ENCODE measurements at places on chromosomes 16 and 17.

GRCh38 chr16:86566966-86567700, 504 bp downstream of the FOXC2 start:
- DNase-seq = no peak

- DNase-seq = no peak
Observed at GRCh38 chr17:70078549-70078948, 3.5 kb downstream of the KCNJ16 start.

- no peak for DNase-seq
Observed at GRCh38 chr16:85915125-85915845, 16.3 kb downstream of the IRF8 start.

- no peak for DNase-seq
Observed at GRCh38 chr17:63193827-63194226, 227.8 kb downstream of the TANC2 start.

DNA sequence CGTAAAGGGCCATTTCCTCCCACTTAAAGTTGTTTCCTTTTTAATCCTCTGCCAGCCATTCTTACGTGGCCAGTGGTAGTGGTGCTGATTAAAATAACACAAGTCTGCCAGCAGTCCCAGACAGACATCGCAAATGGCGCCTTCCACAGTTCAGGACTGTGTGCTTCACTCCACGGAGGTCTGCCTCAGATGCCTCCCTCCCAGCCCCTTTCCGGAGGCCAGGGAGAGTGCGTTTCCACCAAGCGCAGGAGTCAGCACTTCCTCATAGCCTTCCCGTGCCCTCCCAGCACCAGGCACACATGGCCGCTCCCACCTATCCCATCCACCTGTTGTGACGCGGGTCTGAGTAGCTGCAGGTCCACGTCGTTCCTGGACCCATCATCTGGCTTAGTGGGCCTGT, 205.6 kb downstream of the RPTOR start:
- no peak for DNase-seq

GRCh38 chr17:71793518-71793917, 327.3 kb upstream of the SOX9 start:
- no peak for DNase-seq

- no peak for DNase-seq
Observed at GRCh38 chr17:36463916-36464764, 22.3 kb upstream of the ZNHIT3 start.

DNA sequence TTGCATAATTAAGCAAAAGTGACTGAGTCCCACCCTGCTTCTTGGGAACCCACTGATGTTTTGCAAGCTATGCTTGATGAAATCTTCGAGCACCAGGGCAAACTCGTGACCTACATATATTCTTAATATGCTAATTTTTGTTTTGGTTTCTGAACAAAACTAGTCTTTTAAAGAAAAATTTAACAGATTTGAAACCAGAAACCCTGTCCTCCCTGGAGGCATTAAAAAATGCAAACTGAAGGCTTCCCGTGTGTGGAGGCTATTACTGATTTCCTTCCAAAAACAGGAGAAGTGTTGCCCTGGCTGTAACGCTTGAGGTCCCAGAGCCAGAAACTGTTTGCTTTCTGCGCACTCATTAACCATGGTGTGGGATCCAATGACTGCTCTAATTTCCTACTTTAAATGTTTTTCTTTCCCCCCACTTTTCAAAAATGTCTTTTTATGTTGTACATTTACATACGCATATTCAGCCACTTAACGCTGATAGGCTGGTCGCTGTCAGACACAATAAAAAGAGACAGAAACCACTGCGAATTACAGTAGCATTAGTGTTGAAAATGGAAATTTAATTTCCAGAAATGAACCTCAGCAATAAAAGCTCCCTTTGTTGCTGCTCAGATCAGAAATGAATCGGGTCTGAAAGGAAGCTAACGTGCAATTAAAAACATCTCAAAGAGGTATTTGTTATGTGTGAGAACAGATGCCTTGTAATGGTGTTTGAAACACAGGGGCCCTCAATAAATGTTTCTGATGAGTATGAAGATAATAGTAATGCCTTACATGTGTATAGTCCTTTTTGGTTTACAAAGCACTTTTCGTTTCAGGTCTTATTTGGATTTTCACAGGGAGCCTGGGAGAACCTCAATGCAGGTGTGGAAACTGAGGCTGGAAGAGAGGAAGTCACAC, 39.9 kb upstream of the IRX6 start:
- DNase-seq = no peak

GRCh38 chr17:80068301-80069222, 32.1 kb downstream of the CCDC40 start:
- no peak for DNase-seq

DNA sequence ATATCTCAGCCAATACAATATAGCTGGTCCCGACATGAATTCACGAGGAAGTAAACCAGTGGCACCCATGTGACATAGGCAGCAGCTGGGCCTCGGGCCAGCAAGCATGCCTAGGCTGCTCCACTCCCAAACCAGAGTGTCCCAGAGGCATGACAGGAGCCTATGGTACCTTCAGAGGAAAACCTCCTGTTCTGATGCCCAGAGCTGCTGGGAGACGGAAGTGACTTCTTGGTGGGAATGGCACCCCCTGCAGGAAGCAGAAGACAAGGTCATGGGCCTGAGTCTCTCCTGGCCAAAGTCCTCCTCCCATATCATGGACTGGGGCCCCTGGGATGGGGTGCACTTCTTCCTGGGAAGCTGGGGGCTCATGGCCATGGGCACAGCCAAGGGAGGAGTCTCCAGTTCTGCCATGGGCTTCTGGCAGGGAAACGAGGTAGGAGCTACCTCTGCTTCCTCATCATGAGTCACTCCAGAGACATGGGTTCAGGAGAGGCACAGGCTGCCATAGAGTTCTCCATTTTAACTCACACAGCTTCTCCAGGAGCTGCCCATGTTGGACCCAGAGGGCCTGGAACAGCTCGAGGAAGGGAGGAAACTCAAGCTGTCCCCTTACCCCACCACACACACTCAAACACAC, 13.4 kb downstream of the FBF1 start:
- DNase-seq = no peak

- DNase-seq = no peak
Observed at GRCh38 chr17:82257473-82257872, 16.0 kb downstream of the CSNK1D start.

DNA sequence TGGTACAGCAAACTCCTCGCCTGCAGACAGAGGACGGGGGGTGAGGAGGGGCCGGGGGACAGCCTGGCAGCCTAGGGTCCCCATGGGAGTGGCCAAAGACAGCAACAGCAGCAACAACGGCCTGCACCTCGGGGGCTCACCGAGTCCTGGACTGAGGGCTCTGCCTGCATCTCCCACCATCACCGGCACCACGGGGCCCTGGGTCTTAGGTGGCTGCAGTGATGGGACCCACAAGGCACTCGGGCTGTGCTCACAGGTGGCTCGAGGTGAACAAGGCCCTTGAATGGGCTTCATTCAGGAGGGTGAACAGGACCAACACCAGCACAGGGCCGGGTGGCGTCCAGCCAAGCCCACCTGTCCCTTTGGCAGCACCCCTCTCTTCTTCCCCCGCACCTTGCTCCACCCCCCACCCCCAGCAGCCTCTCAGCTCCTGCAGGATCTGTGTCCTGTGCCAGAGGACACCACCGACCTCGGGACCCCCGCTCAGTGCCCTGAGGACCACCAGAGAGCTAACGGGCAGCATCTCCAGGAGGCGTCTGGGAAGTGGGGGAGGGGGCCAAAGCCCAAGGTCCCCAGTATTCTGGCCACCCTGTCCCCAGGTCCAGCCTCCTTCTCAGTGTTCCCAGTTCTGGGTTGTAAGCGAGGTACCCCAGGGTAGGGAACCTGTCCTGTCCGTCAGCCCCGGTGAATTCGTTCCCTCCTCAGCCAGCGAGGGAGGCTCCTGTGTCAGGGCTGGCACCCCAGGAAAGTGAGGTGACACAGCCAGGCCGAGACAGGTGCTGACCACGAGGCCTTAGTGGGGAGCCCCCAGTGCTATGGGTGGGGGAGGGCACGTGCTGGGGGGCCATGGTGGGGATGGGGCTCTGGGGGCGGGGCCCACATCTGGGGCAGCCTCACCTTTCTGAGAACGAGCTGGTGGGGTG, 94.3 kb downstream of the TBC1D16 start:
- no peak for DNase-seq

- no peak for DNase-seq
Observed at GRCh38 chr16:85238233-85238647, 126.0 kb upstream of the CIBAR2 start.

- DNase-seq = no peak
Observed at GRCh38 chr16:30367349-30368009, 2.8 kb downstream of the TBC1D10B start.

DNA sequence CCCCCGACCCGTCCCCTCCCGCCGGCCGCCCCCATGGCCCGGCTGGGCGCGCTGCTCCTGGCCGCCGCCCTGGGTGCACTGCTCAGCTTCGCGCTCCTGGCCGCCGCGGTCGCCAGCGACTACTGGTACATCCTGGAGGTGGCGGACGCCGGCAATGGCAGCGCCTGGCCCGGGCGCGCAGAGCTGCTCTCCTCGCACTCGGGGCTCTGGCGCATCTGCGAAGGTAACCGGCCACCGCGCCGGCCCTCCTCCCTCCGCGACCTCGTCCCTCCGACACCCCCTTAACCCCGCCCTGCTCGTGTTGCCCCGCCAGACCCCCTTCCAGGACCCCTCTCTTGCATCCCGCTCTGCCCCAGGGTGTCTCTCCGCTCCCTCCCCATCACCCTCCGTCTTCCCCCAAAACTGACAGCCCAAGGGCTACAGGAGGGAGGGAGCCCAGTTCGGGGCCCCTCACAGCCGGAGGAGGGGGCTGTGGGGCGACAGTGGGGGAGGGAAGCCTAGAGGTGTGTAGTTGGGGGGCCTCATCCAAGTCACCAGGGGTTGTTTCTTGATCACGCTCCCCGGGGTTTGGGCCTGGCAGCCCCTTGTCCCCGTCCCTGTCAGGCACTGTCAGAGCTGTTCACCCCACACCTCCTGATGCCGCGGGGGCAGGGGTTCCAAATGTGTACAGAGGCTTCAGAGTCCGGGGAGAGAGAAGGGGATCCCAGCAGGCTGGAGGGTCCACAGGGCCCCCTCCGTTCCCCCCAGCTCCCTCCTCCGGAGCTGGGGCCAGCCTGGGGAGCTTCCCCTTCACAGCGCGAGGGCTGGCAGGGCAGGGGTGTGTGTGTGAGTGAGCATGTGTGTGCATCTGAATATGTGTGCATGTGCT, 794 bp downstream of the TMEM235 start:
- DNase-seq = no peak

DNA sequence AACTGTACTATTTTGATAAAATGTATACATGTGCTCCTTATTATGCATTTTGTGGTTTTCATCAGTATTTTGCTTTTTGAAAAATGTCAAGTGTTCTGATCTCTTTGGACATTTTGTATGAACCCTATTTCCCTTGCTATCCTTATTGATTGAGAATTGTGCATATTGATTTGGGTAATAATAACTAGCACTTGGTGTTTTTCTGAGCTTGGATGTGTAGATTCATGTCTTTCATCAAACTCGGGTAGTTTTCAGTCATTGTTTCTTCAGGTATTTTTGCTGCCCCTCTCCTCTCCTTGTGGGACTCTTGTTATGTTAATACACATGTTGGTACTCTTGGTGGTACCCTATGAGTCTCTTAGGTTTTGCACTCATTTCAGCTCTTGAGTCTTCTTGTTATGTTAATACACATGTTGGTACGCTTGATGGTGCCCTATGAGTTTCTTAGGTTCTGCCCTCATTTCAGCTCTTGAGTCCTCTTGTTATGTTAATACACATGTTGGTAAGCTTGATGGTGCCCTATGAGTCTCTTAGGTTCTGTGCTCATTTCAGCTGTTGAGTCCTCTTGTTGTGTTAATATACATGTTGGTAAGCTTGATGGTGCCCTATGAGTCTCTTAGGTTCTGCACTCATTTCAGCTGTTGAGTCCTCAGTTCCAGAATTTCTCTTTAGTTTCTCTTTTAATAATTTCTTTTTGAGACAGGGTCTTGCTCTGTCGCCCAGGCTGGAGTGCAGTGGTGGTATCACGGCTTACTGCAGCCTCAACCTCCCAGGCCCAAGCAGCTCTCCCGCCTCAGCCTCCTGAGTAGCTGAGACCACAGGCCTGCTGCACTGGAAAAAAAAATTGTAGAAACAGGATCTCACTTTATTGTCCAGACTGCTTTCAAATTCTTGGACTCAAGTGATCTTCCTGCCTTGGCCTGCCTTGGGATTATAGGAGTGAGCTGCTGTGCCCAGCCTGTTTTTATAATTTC, 19.3 kb downstream of the ZNF750 start:
- no peak for DNase-seq

GRCh38 chr16:50631985-50632576, 49.0 kb downstream of the SNX20 start:
- DNase-seq = no peak

DNA sequence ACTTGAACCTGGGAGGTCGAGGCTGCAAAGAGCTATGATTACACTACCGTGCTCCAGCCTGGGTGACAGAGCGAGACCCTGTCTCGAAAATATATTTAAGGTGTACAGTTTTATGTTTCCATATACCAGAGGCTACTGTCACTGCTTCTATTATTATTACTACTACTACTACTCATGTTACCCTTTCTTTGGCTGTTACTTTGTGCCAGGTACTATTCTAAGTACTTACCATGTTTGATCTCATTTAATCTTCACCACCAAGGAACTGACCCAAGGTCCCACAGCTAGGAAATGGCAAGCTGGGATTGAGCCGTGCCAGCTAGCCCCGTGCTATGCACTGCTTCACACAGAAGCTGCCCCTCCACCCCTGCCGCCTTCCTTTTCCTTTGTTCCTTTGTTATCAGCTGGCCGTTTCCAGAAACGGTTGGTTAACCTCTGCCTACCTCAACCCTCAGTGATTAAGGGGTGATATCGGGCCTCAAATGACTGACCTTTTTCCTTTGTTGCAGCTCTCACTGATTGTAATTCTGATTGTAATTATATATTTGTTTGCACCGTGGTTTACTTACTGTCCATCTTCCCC, 78.4 kb downstream of the ABCC1 start:
- DNase-seq = no peak

- no peak for DNase-seq
Observed at GRCh38 chr16:89525146-89525913, 17.1 kb downstream of the SPG7 start.

GRCh38 chr17:7837408-7838088, 3.5 kb downstream of the KDM6B start:
- no peak for DNase-seq

DNA sequence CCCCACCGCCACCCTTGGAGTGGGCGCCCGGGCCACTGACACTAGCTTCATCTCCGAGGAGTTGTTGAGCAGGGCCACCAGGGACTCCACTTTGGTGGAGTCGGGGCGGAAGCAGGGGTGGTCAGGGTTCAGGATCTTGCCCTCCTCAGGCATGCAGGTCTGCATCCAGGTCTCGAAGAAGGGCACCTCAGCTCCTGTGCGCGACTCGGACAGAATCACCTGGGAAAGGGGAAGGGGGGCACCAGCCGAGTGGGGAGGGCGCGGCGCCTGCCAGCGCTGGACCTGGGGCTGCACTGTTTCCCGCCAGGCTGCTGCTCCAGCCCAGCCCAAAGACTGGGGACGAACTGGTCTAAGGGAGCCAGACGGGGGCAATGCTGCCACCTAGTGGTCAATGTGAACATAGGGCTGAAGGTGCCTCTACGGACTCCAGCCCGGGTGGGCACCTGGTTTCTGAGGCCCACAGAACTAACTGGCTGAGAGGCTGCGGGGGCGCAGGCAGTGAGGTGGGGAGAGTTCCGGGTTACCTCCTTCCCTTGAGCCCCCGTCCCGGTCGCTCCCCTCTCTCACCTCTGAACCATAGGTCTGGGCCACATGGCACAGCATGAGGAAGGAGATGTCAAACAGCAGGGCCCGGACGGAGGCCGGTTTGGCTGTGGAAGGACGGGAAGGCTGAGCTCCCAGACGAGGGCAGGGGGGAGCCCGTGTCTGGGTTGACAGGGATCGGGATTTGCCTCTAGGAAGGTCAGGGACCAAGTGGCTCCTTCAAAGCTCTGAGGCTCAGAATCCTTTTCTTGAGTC, 11.8 kb downstream of the CSF3 start:
- peak; percentile 51 for DNase-seq

- DNase-seq = no peak
Observed at GRCh38 chr17:32266051-32266388, 388 bp downstream of the RHBDL3 start.
